Omental fat pad (tissue), 4 donors: ENCODE measurements at places on chromosomes 12 and 14. TPM values are rescaled to one million over a fixed set of nuclear protein-coding genes. Genes with fewer than 3 reads are reported as not detected.

The GPR84 gene
- total RNA-seq: 2.9 TPM

The CACNA2D4 gene
- total RNA-seq: 13.0 TPM

The SYNDIG1L gene
- 0.28 TPM for total RNA-seq

The CMA1 gene
- total RNA-seq: 1.4 TPM

The CLEC7A gene
- total RNA-seq: 12.6 TPM

The SAMD15 gene
- 0.25 TPM for total RNA-seq

The NELL2 gene
- 22.9 TPM for total RNA-seq

The LUM gene
- 213 TPM for total RNA-seq

The EIF2S3B gene
- total RNA-seq: not detected

The B4GALNT1 gene
- 1.3 TPM for total RNA-seq

The SYCP3 gene
- total RNA-seq: not detected

The TRIM9 gene
- 1.1 TPM for total RNA-seq

The PLEKHG7 gene
- total RNA-seq: not detected

The ART4 gene
- 3.9 TPM for total RNA-seq

The OTX2 gene
- total RNA-seq: not detected

The SLC15A5 gene
- total RNA-seq: not detected

The CAMKK2 gene
- total RNA-seq: 37.0 TPM

The ADSS1 gene
- total RNA-seq: 3.7 TPM

The KCNA1 gene
- total RNA-seq: 0.36 TPM

The AQP6 gene
- not detected for total RNA-seq

The CYP27B1 gene
- total RNA-seq: 0.19 TPM

The GPR137C gene
- total RNA-seq: 1.1 TPM

The SERPINA10 gene
- not detected for total RNA-seq

The PZP gene
- 0.12 TPM for total RNA-seq

The PLEKHD1 gene
- total RNA-seq: 0.12 TPM

The GDF11 gene
- total RNA-seq: 2.6 TPM

The RFLNA gene
- total RNA-seq: 9.5 TPM

The CLEC1B gene
- total RNA-seq: not detected

The NR4A1 gene
- 439 TPM for total RNA-seq

The HHIPL1 gene
- 4.7 TPM for total RNA-seq

The FZD10 gene
- total RNA-seq: 1.1 TPM

The DNAI7 gene
- total RNA-seq: 0.56 TPM

The LRRC10 gene
- total RNA-seq: not detected

The RBP5 gene
- total RNA-seq: 1.0 TPM

The MIPOL1 gene
- 12.5 TPM for total RNA-seq

The CPSF6 gene
- total RNA-seq: 31.1 TPM

The KLRF2 gene
- not detected for total RNA-seq

The PLBD2 gene
- 26.4 TPM for total RNA-seq

The MYF5 gene
- not detected for total RNA-seq

The NR2C1 gene
- 23.3 TPM for total RNA-seq
